ENCODE measurements at places on chromosomes 6 and 20. TPM values are rescaled to one million over a fixed set of nuclear protein-coding genes. Genes with fewer than 3 reads are reported as not detected.
A peak's percentile ranks its signal among the peaks of the same experiment; 100 is the strongest.

DNA sequence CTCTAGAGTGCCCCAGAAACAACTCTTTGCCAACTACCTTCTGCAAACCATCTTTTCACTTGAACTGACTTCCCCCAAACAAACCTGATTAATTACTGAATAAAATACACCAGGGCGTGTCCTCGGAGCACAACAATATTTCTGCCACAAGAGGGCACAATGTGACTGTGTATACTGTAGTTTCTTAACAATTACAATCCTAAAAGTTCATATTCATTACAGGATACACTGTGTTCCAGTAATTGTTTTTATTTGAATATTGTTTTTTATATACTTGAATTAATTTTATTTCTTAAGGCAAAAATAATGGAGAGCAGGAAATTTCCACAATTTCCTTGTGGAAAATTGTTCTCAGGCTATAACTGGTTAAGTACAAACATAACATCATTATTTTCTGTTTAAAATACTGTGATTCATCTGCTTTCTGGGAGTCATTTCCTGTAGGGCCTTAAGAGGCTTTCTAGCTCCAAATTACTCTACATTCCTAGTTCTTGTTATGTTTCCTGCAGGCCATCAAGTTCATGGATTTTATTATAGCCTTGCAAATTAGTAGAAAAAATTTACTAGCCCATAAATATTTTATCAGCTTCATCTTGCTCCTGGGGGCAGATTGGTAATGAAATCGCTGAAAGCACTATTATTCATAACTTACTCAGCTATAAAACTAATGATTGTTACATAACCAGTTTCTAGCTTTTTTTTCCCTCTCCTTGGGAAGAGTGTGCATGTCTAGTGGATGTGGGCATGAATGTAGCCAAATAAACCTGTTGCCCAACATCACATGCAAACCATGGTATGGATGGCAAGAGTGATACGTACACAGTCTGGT, 51.9 kb upstream of the SLC22A16 start:
- DNase-seq, result peak; percentile 28

DNA sequence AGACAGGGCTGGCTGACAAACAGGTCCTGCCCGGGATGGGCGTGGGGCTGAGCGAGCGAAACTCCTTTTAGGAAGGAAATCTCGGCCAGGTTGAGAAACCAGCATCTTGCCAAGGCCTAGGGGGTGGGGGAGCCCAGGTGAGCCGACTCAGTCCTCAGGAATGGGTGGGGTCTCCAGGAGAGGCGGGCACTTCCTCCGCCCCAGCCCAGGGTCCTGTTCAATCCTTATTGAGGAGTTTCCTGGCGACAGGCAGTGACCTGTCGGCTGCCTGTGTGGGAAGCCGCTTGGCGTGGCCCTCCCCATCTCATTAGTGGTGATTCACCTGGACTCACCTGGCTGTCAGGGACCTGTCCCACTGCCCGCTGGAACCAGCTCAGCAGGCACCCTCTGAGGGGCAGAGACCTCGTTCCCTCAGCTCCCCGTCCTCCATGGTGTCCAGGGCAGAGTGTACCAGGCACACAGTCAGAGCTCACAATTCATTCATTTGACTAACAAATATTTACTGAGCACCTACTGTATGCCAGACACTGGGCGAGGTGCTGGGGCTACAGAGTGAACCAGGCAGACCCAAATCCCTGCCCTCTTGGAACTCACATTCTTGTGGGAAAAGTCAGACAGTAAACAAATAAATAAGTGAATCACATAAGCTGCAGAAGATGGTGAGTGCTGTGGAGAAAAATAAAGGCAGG, 51.1 kb downstream of the FGD2 start:
- peak; percentile 58 for DNase-seq

GRCh38 chr6:43962458-43962857, 164.8 kb downstream of the MRPL14 start:
- peak; percentile 8 for DNase-seq

The LINC00237 gene
- not detected for polyA plus RNA-seq

The ANKS1A gene
- polyA plus RNA-seq, result 4.9 TPM

The TP53TG5 gene
- not detected for polyA plus RNA-seq

All from A549 (cell line).